CD4-positive, alpha-beta T cell treated with Interleukin-1 beta for 1 hour (primary cell): ENCODE measurements at places on chromosomes 2 and 18.

DNA sequence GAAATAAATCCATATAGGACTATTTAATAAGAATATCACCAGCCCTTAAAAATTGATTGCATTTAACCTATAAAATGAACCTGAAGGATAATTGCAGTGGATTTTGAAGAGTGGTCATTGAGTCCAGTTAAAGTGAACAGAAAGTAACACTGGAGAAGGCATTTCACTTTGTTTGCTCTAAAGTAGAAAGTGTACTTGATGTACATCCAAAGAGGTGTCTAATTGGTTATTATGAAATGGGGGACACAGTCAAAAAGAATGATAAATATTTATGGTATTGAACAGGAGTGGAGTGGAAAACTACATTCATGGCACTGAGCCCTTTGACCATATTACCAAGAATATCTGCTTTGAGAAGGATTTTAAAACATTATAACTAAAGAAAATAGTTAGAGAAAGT is 28.2 kb upstream of the MAP2 start:
- no peak for DNase-seq

DNA sequence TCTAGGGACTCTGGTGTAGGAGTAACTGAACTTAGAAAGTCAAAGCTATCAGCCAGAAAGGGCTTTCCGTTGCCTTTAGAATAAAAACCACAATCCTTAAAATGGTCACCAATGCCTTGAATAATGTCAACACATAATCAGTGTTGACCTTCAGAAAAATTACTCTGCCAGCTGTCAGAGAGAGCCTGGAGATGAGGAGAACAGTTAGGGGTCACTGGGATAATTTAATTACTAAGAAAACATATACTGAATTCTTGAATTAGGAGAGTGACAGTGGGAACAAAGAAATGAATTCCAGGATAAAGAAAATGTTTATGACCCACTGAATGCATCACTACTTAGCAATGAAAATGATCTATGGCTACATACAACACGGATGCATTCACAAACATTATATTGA is 23.4 kb upstream of the UGP2 start:
- DNase-seq, result no peak

GRCh38 chr18:70319187-70319586 is 30.3 kb downstream of the SOCS6 start:
- no peak for DNase-seq

- DNase-seq, result no peak
Measured at GRCh38 chr2:215019085-215019484, 119.3 kb downstream of the ABCA12 start.

DNA sequence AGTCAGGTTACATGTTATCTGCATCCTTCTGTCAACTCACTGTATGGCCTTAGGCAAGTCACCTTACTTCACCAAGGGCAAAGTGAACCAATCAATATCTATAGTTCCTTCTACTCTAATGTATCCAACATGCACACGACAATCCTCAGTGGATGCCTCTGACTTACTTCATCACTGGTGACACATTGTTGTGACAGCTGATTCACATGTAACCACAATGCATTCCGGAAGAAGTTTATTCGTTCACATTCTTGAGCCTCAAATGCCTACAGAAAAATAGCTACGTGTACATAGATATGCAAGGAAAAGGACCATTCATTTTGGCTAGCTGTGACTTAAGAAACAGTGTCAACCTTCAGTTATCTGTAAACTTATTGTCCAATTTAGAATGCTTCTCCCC is 26.3 kb upstream of the EPG5 start:
- DNase-seq, result no peak
